ENCODE measurements at places on chromosomes 3 and 15.

- DNase-seq = peak; percentile 88
These were observed 404.6 kb upstream of the C2CD4B start for GRCh38 chr15:62569460-62570404.

DNA sequence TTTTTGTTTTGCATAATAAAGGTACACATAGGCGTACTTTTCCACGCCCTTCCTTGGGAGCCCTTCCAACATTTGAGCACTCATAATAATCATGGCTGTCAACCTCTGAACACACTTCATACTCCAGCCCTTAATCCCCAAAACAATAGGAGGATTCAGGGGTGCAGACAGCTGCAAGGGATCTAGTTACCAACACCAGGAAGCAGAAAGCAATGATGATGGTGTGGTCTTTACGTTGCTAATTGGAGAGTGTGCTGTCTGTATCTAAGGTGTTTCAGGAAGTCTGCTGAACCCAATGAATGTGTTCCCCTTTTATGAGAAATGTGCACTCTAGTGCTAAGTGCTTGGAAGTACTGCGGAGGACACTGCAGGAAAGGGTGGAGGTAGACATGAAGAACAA, 60.3 kb upstream of the PDZRN3 start:
- DNase-seq = no peak

DNA sequence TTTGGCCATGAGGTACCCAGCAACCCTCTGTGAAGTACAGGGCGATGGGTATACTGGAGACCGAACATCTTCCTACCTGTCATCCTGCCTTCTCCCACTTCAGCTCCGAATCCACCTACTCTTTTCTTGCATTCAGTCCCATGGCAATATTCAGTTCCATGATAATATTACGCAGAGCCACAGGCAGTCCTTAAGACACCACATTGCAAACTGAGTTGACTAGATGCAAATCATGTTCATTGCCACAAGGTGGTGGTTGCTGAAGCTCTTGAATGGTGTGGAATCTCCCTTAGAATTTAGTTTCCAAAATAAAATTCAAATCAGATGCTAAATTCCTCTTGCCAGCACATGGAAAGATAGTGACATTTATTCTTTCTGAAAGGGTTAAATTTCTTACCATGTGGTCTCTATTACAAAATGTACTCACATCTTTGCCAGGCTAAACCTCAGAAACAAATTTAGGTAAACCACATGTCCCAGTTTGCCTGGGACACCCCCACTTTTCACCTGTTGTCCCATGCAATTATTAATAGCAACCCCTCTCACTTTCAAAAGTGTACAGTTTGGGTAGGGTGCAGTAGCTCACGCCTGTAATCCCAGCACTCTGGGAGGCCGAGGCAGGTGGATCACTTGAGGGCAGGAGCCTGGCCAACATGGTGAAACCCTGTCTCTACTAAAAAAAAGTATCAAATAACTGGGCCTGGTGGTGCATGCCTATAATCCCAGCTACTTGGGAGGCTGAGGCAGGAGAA, 1.7 kb upstream of the NME9 start:
- DNase-seq = no peak

- DNase-seq = no peak
These were observed 4.2 kb downstream of the HMCES start for GRCh38 chr3:129282727-129283327.

GRCh38 chr15:36579792-36580431, 486 bp downstream of the CDIN1 start:
- no peak for DNase-seq

DNA sequence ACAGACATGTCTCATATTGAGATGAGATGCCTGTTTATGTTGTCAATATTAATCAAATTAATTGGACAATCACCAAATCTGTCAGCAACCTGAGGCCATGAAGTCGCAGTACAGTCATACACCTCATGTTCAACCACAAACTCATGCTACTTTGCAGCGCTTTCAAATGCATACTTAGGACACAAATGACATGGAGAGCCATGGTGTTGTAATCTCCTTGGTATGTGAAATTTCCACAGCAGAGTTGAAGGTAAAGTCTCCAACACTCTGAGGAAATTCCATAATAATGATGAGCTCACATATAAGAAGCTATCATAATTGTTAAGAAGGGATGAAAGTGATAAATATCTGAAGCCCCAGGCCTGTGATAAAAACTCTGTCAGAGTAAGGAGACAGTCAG, 873.9 kb downstream of the MCTP2 start:
- DNase-seq = no peak

DNA sequence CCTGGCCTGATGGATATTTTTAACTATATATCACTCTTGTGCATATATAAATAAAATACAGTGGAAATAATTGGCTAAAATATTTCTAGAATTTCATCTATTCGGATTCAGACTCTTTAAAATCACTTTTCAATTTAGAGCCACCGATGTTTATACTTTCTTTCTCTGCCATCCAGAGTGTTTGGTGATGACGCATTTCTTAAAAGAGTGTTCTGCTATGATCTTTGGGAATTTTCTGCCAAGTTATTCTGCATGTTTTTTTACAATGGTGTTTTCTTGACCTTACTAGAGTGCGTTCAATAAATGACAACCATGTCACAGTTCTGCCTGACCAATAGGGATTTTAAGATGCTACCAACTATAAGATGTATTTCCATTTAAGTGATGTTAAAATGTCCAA, 30.2 kb downstream of the PPP2R3A start:
- DNase-seq = no peak

- DNase-seq = no peak
These were observed 21.6 kb downstream of the BUB1B start for GRCh38 chr15:40182358-40183029.

- DNase-seq = no peak
These were observed 41.1 kb downstream of the MFSD1 start for GRCh38 chr3:158842976-158843375.

DNA sequence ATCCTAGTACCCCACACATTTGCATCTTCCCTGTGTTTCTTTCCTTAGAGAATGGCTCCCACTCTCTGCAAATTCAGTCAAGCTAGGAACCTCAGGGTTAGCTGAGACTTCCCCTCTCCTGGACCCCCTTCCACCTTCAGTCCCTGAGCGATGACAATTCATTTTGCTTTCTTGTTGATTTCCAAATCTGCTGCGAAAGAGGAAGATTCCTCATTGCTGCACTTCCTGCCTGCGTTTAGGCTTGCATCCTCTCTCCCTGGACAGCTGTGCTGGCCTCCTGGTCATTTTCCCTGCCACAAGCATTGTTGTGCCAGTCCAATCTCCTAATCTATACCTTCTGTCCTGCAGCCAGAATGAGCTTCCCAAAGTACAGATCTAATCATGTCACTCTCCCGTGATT, 12.3 kb upstream of the DGKG start:
- no peak for DNase-seq

GRCh38 chr3:131231710-131232389, 149.7 kb upstream of the NUDT16 start:
- DNase-seq = no peak

DNA sequence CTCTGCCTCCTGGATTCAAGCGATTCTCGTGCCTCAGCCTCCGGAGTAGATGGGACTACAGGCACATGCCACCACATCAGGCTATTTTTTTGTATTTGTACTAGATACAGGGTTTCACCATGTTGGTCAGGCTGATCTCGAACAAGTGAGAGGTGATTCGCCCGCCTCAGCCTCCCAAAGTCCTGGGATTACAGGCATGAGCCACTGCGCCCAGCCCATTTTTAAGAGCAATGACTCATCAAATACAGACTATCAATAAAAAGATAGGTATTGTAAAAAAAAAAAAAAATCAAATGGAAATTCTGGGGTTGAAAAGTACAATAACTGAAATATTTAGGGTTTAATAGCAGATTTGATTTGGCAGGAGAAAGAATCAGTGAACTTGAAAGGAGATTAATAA, 129.0 kb downstream of the TJP1 start:
- no peak for DNase-seq

DNA sequence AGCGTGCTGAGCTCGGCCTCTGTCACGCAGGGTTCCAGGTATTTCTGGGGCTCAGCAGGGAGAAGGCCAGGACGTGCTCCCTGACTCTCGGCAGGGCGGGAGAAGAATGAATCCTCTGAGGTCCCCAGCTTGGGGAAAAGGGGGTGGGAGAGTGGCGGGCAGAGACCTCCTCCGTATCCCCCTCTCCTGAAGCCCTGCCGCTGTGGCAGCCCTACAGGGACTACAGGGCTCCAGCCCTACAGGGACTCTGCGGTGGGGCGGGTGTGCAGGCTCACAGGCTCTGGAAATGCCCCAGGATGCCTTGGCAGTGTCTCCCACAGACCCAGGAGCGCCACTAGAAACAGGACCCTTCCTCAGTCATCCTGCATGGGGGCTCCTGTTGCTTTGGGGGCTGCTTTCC, 46.2 kb downstream of the HMCES start:
- no peak for DNase-seq

- no peak for DNase-seq
These were observed 79.4 kb downstream of the LPP start for GRCh38 chr3:188233320-188233719.

DNA sequence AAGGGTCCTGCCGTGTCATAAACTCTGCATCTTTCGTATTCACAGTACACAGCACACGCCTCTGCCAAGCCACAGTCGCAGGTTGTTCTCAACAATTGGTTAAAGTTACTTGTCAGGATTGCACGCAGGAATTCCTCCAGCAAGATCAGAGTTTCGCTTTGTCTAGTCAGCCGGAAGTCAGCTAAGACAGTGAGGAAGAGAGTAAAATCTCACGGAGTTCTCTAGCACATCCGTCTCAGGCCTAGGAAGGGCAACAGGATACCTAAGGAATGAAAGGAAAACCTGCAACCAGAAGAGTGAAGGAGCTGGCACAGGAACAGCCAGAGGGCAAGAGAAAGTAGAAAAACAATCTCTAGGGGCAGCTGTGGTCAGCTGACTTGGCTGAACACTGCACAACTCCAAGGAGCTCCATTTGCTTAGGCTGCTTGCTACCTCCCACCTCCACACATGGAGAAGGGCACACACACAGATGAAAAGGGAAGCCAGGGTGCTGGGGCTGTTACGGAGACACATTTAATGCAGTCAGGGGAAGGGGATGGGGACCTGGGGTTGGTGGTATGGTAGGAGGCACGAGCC, 23.7 kb downstream of the RORA start:
- no peak for DNase-seq

DNA sequence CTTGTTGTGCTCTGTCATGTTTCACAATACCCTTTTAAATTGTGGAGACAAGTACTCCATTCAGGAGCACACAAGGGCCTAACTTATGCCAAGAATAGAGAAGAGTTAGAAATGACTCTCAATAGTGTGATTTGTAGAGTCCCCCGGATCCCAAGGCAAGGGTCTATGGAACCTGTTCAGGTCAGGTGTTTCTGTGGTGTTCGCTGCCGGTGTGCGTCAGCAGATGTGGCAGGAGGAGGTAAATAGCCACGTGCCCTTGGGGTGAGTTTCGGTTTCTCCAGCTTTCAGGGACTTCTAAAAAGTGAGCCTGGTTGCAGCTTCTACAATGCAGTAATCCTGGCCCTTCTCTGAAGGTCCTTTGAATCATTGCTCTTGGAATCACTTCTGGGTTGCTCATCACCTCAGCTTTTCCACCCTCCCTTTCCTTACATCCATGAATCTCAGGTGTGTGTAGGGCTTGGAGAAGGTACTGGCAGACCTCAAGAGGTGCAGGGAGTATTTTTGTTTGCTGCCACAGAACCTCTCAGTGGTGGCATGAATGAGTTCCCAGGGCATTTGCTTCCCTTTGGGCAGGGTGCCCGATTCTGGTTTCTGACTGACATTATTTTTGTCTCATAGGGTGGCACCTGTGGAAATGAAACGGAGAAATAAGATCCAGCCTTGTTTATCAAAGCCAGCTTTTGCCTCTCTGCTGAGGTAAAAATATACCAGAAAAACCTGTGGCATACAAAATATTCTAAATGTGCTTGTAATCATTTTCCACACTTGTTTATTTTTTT, 7.3 kb downstream of the ST3GAL6 start:
- DNase-seq = no peak

- no peak for DNase-seq
These were observed 54.3 kb downstream of the RASGRF1 start for GRCh38 chr15:79036323-79036722.

DNA sequence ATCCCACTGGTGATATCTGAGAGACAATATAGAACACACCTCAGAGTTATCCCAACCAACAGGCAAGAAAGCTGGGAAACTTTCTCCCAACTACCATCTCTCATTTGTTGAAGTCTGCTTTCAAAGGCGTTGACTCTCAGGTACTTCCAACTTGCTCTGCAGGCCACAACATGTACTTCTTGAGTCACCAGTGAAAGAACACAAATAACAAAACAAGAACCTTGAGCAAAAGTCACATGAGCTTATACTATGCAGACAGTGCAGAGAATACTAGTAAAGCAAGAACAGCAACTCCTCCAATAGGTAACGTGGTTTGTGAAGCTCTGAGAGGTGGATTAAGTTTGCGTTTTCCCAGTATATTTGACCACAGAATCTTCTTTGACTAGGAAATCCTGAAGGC, 20.6 kb downstream of the SNTN start:
- no peak for DNase-seq

GRCh38 chr15:42071717-42072116, 22.6 kb downstream of the PLA2G4D start:
- no peak for DNase-seq

DNA sequence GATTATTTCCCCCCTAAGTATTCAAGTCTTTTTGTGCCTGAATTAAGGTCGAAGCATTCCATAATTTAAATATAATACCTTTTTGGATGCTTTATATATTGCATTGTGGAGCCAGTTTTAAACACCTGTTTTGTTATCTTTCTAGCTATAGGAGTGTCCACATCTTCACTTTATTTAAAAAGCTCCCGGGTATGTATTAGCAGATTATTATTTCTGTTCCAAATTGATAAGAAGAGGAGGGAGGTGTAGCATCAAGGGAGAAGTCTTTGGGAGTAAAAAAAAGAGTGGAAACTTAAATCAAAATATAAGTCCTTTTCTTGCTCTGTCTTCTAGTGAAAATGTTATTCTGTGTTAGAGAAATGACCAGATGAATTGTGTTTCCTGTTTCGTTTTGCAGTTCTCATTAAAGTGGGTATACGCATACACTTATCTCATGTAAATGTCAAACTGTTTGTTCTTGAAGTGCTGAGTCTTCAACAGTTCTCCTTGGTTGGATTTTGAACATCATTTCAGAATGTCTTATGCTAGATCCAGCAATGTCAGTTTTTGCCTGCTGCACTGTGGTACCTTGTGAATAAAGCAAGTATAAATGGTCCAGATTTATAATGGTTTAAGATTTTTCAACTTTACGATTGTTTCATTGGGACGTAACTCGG, 105.8 kb downstream of the FNDC3B start:
- DNase-seq = no peak

- DNase-seq = no peak
These were observed 55.1 kb downstream of the RBMS3 start for GRCh38 chr3:29335943-29336342.

- peak; percentile 80 for DNase-seq
These were observed at the start of gene ELL3 for GRCh38 chr15:43776718-43777266. Gene ELL3, minus strand, starts transcription at chr15:43776966. Its CDS starts 65 bp downstream, at chr15:43776901.
